ENCODE measurements at places on chromosomes 7 and 10.

GRCh38 chr7:41824284-41824683 lies 121.4 kb upstream of the INHBA start:
- DNase-seq: no peak

GRCh38 chr7:17274551-17275245 lies 23.8 kb upstream of the AHR start:
- DNase-seq: no peak

GRCh38 chr7:130151591-130152492 lies 53.4 kb downstream of the TMEM209 start:
- no peak for DNase-seq

DNA sequence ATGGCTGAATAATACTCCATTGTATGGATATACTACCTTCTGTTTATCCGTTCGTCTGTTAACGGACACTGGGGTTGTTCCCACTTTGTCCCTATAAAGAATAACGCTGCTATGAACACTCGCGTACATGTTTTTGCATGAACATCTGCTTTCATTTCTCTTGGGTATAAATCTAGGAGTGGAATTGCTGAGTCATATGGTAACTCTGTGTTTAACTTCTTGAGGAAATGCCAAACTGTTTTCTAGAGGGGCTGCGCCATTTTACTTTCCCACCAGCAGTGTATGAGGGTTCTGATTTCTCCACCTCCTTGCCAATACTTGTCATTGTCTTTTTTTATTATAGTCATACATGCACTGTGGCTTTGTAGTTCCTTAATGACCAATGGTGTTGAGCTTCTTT lies 20.6 kb upstream of the RASSF4 start:
- DNase-seq: no peak

DNA sequence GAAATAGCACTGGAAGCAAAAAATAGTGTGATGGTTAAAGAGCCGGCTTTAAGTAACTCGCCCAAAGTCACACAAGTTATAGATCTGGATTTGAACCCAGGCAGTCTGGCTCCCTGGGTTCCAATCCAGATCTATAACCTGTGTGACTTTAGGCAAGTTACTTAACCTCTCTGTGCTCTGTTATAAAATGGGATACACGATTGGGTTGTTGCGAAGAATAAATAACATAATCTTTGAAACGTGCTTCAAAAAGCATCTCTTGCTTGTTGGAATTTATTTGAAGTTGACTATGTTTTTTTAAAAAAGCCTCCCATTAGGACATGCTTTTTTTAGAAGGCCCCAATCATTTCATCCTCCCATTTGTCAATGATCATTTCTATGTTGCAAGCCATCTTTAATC lies 3.5 kb upstream of the LCOR start:
- no peak for DNase-seq

All from SK-N-DZ (cell line).